ENCODE measurements at places on chromosomes 3 and 15. TPM values are rescaled to one million over a fixed set of nuclear protein-coding genes. Genes with fewer than 3 reads are reported as not detected.

- no peak for DNase-seq
Observed at GRCh38 chr3:182078929-182079328, 367.2 kb downstream of the SOX2 start.

DNA sequence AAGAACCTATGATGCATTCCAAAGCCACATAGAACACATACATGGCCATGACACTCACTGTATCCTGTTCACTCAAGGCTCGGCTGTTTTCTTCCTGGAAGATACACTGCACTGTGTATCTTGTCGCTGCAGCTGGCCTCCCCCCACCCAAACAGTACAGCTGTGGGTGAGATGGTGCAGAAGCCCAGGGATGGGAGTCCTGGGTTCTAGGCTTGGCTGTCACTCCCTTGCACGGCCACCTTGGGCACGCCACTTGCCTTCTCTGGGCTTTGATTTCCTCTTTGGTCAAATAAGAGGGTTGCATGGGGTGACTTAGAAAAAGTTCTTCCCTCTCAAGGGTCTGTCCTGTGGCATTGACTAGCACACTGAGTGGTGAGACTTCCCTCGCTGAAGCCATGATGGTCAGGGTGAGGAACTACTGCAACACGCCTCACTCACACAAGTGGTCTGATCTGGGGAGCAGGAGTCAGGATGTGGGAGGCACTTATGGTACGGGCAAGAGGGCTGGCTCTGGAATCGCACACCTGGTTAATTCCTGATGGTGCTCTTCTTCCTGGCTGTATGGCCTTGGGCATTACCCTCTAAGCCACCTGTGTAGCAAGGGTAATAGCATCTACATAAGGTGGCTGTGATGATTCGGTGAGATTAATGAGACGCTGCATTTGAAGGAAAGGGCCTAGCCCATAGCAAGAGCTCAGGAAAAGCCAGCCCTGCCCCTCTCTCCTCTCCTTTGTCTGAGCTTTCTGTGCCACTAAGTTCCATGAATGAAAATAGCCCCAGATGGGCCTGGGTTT lies 44.0 kb downstream of the ANP32A start:
- no peak for DNase-seq

GRCh38 chr3:163476179-163476578 lies 1602.1 kb downstream of the SI start:
- no peak for DNase-seq

- DNase-seq: no peak
Observed at GRCh38 chr3:157103860-157104259, 56.1 kb downstream of the CCNL1 start.

GOLGA6L7 gene
- total RNA-seq: not detected

DNA sequence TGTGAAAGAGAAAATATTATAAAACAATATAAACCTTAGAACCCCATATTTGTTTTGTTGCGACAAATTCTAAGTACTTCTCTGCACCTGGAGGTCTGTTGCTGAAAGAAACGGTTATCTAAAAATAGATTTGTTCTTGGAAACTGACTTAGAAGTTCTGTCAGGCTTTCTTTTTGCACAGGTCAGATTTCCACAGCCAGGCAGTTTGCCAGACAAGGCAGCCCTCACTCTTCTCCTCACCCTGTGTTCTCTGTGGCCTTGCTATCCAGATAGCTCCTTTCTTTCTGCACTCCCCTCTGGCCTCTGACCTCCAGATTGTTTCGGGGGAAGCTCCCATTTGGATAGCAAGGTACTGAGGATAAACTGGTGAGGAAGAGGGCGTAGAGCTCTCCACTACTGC lies 413.3 kb upstream of the ONECUT1 start:
- no peak for DNase-seq

DNA sequence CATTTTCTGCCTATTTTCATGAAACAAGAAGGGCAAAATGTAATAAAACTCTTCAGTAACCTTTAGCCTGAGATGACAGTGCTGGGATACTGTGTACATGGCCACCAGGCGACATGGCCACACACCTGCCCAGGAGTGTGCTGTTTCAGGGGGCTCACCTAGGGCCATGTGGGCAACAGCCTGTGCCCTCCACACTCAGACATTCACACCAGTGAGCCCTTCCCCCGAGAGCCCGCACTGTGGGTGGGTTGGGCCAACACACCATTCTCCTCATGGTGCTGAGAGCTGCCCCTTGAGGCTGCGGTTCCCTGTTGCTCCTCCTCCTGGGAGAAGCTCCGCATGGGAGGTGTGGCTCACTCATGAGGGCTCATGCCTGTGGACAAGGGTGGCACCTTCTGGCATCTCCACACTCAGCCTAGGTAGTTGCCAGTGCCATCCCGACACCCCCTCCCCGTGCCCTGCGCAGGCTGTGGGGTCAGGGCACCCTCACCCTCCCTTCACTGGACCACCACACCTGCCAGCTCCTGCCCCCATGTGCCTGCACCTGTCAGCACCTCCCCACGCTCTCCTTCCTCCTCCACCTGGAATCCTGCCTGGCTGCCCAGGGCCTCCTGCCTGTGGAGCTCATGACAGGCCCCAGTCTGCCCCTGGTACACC lies 19.7 kb downstream of the OCA2 start:
- DNase-seq: no peak

- no peak for DNase-seq
Observed at GRCh38 chr3:182979103-182979673, 1.1 kb downstream of the DCUN1D1 start.

Data from PC-9 (cell line).